ENCODE measurements at places on chromosomes 16 and 17.

GRCh38 chr17:57948555-57949420, 6.4 kb downstream of the CUEDC1 start:
- DNase-seq: no peak

GRCh38 chr17:75109046-75109406, 743 bp upstream of the ARMC7 start:
- DNase-seq: no peak

DNA sequence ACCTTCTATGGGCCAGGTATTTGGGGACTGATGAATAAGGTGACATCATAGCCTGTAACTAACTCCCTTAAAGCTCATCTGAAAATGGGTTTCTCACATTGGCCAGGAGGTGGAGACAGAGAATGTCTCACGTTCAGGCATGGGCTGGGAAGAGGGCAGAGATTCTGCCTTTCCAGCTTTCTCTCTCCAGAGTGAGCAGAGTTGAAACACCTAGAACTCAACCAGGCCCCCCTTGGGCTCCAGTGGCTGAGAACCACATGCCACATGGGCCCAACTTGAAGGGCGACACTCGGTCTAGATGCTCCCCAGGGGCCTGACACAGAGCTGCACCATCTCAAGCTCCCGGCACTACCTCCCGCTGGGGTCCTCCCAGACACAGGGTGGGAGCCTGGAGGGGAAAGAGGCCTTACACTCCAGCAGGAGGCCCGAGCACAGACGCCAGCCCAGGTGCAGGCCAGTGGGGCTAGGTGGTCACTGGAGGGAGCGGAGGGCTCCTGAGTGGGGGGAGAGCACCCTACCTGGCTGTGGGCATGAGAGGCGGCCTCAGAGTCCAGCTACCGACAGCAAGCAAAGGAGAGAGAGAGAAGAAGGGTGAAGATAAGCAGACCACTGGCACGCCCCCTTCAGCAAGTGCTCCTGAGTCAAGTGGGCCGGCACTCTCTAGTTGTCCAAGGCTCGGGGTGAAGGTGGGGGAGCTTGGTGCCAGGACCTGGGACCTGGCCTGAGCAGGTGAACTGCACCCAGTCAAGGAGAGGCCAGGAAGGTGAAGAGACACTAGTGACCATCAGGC, 55.9 kb downstream of the MYO18A start:
- DNase-seq: no peak

DNA sequence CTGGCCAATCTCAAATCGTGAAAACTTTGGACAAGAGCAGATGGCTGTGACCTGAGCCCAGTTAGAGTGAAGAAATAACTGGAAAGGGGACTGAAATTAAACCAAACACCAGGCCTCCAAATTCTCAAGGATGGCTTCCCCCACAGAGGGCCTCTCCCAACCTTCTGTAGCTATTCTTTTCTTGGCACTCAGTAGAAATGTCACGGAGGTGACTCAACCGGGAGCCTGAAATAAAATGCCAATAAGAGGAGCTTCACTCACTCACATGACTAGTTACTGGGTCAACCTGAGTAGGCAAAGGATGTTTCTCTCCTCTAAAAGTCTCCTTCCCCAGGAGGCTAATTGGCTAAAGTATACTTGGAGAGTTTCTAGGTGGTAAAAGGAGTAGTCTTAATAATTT, 230.7 kb downstream of the MAF start:
- no peak for DNase-seq

- DNase-seq: no peak
Measured at GRCh38 chr17:66892246-66892645, 57.3 kb downstream of the CACNG5 start.
